Amygdala (tissue), 56 donors: ENCODE measurements at places on chromosomes 2 and 18.

- DNase-seq, result no peak
Observed at GRCh38 chr18:45738660-45739059, 14.7 kb downstream of the SLC14A1 start.

DNA sequence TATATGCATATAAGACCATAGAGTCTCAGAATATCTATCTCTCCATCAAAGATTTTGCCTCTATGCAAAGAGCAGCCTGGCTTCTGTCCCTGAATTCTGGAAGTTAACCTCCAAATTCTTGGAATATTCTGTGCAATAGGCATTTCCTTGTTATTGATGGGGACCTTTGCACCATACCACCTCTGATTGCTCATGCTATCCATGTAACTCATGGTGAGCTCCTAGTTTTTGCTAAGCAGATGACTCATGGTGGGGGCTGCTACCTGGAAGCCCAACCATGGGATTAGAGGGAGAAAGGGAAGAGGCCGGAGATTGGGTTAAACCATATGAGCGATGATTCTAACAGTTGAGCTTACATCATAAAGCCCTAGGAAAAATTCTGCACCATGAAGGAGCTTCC is 310.2 kb upstream of the FIGN start:
- DNase-seq, result no peak

DNA sequence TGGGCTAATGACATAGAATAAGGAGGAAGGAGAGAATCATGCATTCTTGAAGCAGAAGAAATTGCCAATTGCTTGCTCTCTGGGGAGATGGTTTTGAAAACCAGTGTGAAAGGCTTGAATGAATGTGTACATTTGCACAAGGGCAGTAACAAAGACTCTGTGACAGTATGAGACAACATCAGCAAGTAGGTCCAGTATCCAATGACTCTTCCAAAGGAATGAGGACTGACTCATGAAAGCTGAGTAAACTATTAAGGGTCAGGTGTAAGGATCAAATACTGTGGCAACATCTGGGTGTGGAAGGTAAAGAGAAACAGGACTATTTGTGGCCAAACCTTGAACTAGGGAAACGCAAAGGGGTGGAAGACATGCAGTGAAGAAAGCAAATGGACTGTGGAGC is 886.0 kb upstream of the CHAC2 start:
- no peak for DNase-seq

DNA sequence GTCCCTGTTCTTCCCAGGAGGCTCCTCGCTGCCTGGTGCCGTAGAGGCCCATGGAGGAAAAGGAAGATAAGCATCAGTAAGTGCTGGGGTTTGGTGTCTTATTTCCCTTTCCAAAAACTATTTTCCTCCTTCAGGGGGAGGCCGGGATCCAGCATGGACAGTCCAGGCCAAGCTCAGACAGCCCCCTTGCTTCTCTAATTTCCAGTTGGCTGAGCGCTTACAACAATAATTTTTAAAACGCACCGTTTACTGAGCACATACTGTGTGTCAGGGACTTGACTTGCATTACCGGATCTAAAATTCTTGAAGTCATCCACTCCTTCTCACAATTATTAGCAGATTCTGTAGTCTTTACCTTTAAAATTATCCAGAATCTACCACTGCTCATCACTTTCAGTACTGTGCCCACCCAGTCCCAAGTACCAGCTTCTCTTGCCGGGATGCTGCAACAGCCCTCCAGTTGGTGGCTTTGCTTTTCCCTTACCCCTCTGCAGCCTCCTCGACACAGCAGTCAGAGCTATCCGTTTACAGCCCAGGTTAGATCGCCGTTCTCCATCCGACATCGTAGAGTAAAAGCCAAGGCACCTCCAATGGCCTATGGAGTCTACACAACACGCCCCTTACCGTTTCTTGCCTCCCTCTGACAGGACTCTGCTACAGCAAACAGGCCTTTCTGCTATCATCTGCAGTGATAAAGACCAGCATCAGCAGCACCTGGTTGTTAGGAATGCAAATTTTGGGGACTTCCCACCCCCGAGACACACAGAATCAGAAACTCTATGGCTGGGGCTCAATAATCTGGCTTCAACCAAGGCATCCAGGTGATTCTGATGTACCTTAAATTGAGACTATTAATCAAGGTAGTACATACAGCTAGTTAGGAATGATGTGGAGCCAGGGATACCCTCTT is 75.2 kb upstream of the TSPYL6 start:
- no peak for DNase-seq

GRCh38 chr2:152858594-152859265 is 140.3 kb downstream of the ARL6IP6 start:
- DNase-seq, result no peak
